ENCODE measurements at places on chromosomes 11 and 22. TPM values are rescaled to one million over a fixed set of nuclear protein-coding genes. Genes with fewer than 3 reads are reported as not detected.

The POTEH gene
- not detected for total RNA-seq

DNA sequence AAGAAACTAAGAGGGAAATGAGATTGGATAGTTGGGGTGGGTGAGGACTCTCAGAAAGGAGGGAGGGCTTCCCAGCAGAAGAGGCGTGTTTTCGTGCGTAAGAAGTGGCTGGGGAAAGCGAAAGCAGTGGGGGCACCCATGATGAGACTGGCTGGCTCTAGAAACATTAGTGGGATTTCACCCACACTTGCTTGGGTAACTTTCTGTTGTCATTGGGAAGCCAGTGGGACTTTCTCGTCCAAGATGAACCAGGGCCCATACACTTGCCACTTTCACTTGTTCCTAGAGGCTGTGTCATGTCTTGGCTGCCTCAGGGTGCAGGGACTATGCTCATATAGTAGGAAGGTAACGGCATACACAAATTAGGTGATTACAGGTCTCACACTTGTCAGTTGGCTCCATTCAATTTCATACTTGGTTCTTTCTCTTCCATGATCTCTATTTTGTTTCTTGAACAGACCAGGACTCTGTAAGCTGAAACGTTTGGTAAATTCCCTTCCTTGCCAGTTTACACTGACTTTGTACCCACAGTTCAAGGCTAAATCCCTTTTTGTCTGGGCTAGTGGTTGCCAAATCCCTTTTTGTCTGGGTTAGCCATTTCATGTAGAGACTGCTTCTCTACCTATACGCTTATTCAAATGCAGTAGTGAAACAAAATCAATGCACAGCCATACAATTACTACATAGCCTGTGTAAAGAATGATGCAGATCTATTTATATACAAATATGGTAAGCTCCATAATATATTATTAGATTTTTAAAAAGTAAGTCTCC is 42.0 kb upstream of the CXCR5 start:
- DNase-seq, result no peak

- no peak for DNase-seq
Observed at GRCh38 chr22:44291674-44292360, 20.9 kb downstream of the SHISAL1 start.

GRCh38 chr11:131025421-131026125 is 109.3 kb upstream of the SNX19 start:
- no peak for DNase-seq

GRCh38 chr11:34263441-34264091 is 94.2 kb downstream of the ABTB2 start:
- peak; percentile 81 for DNase-seq

The SLC25A45 gene
- total RNA-seq, result 11.4 TPM

The OR52A1 gene
- total RNA-seq, result not detected

The PTGDR2 gene
- not detected for total RNA-seq

- DNase-seq, result peak; percentile 72
Observed at GRCh38 chr22:29625090-29625825, 21.8 kb downstream of the NF2 start.

DNA sequence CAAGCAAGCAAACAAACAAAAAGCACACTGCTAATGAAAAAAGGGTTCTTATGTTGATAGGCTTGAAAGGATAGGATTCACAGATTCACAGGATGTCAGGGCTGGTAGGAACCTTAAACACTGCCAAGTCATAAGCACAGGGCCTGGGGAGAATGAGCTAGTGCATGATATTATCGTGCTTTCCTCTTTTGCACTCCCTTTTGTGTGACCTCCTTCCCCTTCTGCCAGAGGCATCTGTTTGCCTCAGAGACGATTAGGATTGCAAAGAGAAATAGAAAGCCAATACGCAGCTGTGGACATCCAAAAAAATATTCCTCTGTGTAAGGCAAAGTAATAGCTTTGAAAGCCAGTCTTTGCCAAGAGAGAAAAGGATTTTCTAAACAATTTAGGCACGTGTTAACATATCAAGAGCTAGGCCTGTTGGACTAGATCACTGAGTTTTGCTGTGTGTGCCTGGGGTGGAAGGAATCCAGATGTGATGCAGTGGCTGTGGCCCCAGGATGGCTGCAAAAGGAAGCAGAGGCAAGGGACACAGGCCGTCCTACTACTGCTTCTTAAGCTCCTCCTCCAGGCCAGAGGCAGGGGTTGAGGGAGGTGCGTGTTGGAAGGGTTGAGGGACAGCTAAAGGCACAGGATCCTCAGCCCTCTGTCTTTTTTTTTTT is 30.6 kb downstream of the MCHR1 start:
- no peak for DNase-seq

GRCh38 chr22:19522190-19522880 is 1.9 kb downstream of the CLDN5 start:
- DNase-seq, result peak; percentile 55

The ST14 gene
- total RNA-seq, result 5.4 TPM

DNA sequence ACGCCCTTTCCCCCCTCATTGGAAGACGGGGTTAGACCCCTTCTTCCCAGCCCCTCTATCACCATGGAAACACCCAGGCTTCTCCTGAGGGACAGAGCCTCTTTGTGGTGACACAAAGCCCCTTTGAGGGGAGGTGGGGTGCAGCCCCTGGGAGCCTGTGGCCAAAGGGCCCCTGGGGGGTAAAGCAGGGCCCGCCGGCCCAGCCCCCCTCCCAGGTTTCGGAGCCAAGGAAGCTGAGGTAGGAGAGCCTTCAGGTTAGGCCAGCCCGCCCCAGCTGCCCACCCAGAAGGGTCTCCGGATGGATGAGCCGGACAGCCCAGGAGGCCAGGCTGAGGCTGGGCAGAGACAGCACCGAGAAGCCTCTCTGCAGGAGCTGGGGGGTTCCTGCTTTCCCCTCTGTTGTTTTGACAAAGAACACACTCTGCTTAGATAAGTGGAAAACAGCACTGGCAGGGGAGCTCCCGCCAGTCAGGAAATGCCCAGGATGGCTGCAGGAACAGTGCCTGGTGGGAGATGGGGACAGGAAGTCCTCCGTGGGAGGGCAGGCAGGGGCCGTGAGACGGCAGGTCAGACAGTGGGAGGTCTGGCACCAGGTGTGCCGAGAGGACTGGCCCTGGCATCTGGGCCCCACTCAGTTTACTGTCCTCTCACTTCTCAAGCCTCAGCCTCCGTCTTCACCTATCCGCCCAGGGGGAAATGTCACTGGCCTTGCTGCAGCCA is 18.2 kb downstream of the ARVCF start:
- DNase-seq, result no peak

The OR2AG2 gene
- 0.43 TPM for total RNA-seq

DNA sequence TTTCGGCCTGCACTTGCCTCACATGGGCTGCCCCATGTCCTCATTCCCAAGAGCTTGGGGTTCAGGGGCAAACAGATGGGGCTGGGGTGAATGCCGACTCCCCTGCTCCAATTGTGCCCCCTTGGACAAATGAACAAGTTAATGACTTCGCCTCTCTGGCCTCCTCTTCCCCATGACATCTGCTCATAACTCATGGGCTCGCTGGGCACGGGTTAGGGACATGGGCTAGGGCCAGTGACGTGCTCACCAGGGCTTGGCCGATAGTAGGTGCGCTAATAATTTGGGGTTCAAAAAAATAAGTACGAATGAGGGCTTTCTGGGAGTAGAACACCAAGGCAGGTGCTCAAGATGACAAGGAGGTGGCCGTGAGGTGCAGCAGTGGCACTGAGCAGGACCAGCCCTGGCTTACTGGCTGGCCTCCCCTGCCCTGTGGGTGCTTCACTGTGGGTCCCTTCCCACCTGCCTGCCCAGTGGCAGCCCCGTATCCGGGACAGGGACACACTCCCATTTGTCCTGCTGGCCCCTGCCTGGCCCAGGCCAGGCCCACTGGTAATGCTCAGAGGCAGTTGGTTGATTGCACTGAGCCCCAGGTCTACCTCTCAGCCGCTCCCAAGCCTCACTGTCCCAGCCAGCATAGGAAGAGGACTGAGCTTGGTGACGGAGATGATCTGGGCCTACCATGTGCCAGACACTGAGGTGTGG is 12.3 kb downstream of the CBX6 start:
- no peak for DNase-seq

Data from ascending aorta (tissue), 2 donors.